ENCODE measurements at places on chromosomes 16 and 17. TPM values are rescaled to one million over a fixed set of nuclear protein-coding genes. Genes with fewer than 3 reads are reported as not detected.

GRCh38 chr16:2071454-2072202 is 23.8 kb downstream of the TSC2 start:
- DNase-seq: no peak

Gene CACNG1
- not detected for total RNA-seq

GRCh38 chr17:66369830-66370229 is 67.4 kb downstream of the PRKCA start:
- DNase-seq: peak; percentile 41

- DNase-seq: no peak
Measured at GRCh38 chr16:30348113-30348512, 7.0 kb downstream of the CD2BP2 start.
